Activated T-helper 9 cell treated with anti-CD3 and anti-CD28 coated beads, Interleukin-2, amount 50 U/mL, for 16 hours (primary cell): ENCODE measurements at places on chromosomes 2 and 18.

GRCh38 chr2:164954186-164954585 is 1.1 kb downstream of the SLC38A11 start:
- no peak for DNase-seq

DNA sequence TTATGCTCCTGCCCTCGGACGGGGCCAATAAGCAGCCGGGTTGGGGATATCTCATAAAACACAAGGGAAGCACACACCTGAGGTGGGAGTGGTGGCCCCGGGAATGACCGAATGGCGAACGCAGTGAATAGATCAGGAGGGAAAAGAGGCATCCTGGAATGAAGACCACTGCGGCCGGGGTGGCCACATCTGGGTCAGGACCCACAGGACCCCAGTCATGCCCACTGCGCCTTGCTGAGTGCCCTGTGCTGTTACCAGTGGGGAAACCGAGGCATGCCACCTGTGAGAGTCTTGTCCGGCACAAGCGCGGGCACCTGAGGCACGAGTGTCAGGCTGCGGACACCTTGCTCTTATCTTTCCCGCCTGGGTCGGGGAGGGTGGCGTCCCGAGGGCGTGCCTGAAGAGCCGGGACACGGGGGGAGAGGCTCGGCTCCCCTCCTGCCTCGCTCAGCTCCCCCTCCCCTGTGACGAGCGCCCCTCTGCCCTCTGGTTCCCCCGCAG is 1.6 kb downstream of the PDCD1 start:
- DNase-seq: no peak

DNA sequence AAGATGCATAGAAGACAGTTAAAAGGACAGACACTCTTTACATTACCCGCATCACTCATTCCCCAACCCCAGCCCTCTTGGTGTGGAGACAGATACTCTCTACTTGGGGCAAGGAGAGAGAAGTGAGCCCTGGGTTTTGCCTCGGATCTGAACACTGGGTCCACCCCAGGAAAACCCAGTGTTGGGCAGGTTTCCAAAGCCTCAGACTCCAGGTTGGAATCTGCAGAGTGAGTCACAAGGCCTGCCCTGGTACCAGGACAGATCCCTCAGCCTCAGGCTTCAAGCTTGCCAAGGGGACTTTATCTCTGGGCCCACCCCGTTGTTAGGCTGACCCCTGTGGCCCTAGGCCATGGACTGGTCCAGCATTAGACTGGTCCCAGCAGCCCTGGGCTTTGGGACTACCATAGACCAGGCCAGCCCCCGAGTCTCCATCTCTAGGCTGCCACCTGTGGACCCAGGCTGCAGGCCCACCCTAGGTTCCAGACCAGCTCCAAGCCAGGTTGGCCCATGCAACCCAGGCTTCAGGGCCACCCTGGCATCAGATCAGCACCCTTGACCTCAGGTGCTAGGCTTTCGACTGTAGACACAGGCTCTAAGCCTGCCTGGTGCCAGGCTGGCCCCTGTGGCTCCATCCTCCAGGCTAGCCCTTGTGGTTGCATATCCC is 112.8 kb downstream of the GULP1 start:
- DNase-seq: no peak

GRCh38 chr2:152037743-152038435 is 61.0 kb downstream of the CACNB4 start:
- DNase-seq: no peak

- no peak for DNase-seq
Observed at GRCh38 chr18:37184209-37184868, 355.4 kb downstream of the KIAA1328 start.

DNA sequence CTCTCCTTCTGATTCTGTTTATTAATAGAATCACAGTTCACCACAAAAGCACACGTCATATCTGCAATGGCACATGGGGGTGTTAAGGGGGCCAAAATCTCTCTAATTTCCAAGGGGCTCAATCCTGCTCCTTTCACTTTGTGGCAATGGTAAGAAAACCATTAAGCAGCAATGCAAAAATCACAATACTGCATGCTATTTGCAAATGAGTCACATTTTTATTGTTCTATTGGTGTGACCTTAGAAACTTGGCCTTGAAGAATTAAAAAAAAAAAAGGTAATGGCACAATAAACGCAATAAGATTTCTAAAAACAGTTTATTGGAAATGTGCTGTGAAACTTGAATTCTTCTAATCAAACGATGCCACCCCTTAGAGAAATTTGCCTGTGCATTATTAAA is 251.5 kb downstream of the ZNF521 start:
- no peak for DNase-seq

- DNase-seq: no peak
Observed at GRCh38 chr2:85684806-85685205, 9.4 kb upstream of the GNLY start.

DNA sequence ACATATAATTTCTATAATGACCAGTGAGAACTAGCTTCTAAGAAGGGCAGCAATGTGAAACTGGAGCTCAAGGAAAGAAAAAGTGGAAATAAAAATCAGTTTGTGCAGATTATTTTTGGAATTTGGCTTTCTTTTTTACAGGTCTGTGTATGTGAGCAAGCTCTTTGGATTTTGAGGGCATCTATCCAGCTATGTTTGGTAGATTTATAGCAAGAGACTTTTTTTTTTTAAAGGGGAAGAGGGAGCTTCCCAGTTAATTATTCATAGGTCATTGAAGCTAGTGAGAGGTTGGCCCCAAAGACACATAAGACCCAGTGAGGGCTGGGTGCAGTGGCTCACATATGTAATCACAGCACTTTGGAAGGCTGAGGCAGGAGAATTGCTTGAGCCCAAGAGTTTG is 24.0 kb upstream of the COLEC12 start:
- no peak for DNase-seq

- DNase-seq: no peak
Observed at GRCh38 chr18:12066910-12067511, 26.6 kb upstream of the ANKRD62 start.

DNA sequence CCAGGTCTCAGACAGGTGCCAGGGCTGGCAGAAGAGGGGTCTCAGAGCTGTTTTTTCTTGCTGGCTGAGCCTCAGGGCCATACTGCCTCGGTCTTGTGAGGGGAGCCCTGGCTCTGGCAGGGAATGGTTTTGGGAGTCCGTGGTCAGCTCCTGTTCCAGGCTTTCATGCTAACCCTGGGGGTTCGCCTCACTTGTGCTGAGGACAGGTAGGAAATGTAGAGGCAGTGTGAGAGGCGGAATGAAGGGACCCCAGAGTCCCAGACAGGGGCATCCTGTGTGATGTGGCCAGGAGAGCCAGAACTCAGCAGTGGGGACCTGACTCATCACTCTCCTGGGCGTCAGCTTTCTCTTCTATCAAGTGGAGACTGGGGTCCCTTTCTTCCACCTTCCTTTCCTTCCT is 5.7 kb upstream of the CELF4 start:
- no peak for DNase-seq
